ENCODE measurements at places on chromosomes 11 and 22.

DNA sequence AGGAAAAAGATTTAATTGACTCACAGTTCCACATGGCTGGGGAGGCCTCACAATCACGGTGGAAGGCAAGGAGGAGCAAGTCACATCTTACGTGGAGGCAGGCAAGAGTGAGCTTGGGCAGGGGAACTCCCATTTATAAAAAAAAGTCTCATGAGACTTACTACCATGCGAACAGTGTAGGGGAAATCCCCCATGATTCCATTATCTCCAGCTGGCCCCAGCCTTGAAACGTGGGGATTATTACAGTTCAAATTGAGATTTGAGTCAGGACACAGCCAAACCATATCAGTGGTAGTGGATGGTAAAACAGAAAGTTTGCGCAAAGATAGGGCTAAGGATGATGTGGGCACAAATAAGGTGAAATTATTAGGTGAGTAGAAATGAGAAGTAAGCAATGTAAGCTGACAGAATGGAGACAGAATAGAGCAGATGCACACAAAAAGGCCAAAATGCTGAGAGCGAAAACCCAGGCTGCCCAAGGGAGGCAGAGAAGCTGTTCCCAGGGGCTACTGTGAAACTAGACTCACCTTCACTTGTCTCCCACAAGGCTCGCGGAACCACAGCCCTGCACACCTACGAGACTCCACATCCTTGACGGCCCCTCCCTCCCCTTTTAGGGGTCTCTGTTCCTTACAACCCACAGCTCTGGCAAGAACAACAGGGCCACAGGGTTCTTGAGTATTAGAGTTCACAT, 377.6 kb downstream of the CADM1 start:
- DNase-seq: no peak

DNA sequence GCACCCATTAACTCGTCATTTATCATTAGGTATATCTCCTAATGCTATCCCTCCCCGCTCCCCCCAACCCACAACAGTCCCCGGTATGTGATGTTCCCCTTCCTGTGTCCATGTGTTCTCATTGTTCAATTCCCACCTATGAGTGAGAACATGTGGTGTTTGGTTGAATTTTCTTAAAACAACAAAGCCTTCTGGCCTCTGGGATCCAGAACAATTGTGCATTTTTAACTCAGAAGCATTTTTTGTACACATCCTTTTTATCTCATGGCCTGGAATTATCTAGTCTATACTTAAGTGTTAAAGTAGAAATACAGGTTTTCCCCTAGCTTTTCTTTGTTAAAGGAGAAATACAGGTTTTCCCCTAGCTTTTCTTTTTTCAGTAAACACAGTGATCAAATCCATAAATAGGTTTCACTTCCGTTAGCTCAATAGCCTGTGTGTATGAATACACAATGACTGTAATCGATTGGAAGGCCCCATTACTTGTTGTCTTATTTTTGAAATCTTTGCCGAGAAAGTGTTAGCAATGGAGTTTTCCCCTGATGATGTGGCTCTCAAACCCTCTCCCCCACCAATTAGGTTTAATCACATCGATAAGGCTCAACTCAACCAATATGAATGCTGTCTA, 125.6 kb upstream of the PITPNB start:
- no peak for DNase-seq

- no peak for DNase-seq
Measured at GRCh38 chr11:35796562-35796961, 134.0 kb downstream of the TRIM44 start.

DNA sequence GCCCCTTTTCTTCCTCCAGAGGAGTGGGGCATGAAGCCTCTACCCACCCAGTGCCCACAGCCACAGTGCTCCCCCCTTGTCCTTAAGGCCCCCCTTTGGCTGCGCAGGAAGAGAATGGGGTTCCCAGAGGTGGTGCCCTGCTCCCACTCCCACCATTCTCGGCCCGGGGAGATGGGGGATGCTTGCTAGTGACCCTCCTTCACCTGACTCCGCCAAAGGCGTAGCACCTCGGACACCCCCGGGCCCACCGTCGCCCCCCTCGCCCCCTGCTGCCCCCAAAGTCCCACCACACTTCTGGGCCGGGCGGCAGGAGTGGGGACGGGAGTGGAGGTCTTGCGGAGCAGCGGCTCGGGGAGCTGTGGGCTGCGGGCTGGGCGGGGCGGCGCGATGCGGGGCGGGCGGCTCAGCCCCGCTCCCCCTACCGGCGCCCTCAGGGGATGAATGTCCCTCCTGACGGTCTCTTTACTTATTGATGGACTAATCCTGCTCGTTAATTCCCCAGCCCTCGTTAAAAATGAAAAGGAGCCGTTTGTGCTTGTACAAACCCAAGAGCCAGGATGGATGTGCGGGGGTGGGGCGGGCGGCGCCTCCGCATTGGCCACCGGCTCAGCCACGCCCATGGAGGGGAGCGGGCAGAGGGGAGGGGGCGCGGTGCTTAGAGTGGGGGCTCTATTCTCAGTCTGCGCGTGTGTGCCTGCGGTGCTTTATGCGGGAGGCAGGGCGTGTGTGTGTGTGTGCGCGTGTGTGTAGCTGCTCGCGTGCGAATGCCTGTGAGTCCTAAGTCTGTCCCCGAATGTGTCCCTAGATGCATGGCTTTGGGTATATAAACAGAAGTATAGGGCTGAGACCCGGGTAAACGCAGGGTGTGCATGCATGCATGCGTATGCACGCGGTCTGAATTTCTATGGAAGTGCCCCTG, 25.6 kb downstream of the SYT7 start:
- DNase-seq: no peak

- no peak for DNase-seq
Measured at GRCh38 chr11:125320347-125321076, 156.0 kb downstream of the PKNOX2 start.

- no peak for DNase-seq
Measured at GRCh38 chr11:69588270-69588669, 52.7 kb upstream of the CCND1 start.

DNA sequence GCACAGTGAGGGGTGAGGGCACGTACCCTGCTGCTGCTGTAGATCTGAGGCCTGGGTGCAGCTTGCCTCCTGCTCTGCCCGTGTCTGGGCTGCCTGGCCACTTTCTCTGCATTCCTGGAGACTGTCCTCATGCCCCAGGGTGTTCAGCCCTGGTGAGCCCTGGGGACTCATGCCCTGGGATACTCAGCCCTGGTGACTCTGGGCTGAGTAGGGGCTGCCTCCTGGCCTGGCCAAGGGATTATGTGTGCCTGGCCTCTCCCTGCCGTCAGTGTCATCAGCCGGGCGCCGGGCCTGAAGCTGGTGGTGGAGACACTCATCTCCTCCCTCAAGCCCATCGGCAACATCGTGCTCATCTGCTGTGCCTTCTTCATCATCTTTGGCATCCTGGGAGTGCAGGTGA, 94.7 kb downstream of the CACNA1I start:
- no peak for DNase-seq

GRCh38 chr11:121864660-121865059, 251.4 kb downstream of the BLID start:
- no peak for DNase-seq
